ENCODE measurements at places on chromosomes 7 and 10.
A peak's percentile ranks its signal among the peaks of the same experiment; 100 is the strongest.

- no peak for DNase-seq
These were observed 5.3 kb downstream of the ESYT2 start for GRCh38 chr7:158824028-158824427.

DNA sequence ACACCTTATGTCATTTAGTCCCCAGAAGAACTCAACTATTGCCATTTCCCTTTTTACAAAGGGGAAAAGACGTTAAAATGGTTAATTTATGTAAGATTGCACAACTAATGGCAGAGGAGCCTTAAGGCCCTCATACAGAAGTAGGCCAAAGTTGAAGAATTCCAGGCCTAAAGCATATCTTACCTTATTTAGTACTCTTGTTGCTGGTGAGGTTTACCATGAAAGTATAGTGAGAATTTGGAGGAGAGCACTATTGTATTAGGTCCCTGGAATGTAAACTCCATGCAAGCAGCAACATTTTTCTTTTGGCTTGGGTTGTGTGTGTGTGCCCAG, 731 bp upstream of the CRPPA start:
- DNase-seq: no peak

DNA sequence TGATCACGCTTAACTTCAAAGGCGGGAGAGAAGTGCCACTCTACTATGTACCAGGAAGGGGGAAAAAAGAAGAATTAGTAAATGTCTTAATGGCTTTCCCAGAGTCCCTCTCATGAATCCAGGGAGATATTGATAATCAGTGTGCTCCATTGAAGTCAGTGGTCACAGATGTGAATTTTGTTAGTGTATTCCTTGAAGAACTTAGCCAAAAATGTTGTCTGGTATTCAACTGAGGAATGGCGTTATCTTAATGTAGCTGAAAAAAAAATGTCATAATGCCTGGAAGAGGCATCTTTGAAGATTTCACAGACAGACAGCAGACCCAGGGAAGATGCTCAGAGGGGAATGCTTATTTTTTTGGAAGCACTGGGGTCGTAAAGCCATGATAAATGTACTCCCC, 250.4 kb downstream of the WDR11 start:
- DNase-seq: no peak

DNA sequence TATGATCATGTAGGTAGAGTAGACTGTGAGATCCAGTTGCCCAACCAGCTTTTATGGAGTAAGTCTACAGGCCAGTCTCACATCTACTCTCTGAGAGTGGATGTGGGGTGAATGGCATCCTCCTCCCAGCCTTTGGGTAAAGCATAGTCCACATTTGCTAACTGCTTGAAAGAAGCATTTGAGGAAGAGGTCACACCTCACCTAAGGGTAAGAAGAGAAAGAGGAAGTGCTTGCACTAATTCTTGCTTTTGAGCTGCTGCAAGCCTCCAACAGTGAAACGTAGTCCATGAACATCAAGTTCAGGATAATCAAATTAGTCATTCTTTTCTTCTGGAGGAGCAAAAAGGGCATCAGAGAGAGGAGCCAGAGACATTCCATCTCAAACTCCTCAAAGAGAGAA, 93.9 kb upstream of the AGR3 start:
- no peak for DNase-seq

- DNase-seq: no peak
These were observed 8.4 kb upstream of the URGCP start for GRCh38 chr7:43914795-43915194.

DNA sequence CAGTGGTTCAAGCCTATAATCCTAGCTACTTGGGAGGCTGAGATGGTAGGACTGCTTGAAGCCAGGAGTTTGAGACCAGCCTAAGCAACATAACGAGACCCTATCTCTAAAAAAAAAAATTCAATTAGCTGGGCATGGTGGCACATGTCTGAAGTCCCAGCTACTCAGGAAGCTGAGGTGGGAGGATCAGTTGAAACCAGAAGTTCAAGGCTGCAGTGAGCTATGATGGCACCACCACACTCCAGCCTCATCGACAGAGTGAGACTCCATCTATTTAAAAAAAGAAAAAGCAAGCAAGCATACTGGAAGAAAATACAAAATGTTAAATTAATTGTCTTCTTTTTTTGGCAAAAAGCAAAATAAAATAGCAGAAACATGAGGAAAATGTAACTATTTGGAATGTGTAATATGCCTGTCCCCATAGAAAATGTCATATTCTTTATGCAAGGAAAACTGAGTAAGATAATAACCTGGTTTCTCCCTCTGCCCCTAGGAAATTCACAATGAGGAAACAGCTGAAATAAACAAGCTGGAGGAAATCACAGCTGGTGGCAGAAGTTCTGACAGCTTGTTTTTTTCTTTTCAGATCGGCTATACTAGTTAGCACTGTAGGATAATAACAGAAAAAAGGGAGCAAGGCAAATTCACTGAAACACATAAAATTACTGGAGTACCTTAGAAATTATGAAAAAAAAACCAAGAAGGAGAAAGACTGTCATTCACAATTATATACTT, 48.5 kb downstream of the HERPUD2 start:
- DNase-seq: no peak

GRCh38 chr7:123824754-123825067, 20.3 kb upstream of the HYAL4 start:
- DNase-seq: no peak

GRCh38 chr7:73844131-73844547, 1.8 kb upstream of the METTL27 start:
- no peak for DNase-seq

- peak; percentile 35 for DNase-seq
These were observed at the start of gene GIMAP2 for GRCh38 chr7:150685219-150686029. Gene GIMAP2, plus strand, starts transcription at chr7:150685706. Its CDS starts 1,354 bp downstream, at chr7:150687060.
